Lower lobe of right lung (tissue), 2 donors: ENCODE measurements at places on chromosomes 6 and 20. TPM values are rescaled to one million over a fixed set of nuclear protein-coding genes. Genes with fewer than 3 reads are reported as not detected.

GRCh38 chr20:54692168-54692887 is 216.9 kb downstream of the DOK5 start:
- no peaks in the 10 kb centered on the region for H3K36me3 ChIP-seq
- H3K27me3 ChIP-seq: no peaks in the 10 kb centered on the region
- no peak overlapping the region for H3K4me3 ChIP-seq
- H3K4me1 ChIP-seq: no peaks in the 10 kb centered on the region

DNA sequence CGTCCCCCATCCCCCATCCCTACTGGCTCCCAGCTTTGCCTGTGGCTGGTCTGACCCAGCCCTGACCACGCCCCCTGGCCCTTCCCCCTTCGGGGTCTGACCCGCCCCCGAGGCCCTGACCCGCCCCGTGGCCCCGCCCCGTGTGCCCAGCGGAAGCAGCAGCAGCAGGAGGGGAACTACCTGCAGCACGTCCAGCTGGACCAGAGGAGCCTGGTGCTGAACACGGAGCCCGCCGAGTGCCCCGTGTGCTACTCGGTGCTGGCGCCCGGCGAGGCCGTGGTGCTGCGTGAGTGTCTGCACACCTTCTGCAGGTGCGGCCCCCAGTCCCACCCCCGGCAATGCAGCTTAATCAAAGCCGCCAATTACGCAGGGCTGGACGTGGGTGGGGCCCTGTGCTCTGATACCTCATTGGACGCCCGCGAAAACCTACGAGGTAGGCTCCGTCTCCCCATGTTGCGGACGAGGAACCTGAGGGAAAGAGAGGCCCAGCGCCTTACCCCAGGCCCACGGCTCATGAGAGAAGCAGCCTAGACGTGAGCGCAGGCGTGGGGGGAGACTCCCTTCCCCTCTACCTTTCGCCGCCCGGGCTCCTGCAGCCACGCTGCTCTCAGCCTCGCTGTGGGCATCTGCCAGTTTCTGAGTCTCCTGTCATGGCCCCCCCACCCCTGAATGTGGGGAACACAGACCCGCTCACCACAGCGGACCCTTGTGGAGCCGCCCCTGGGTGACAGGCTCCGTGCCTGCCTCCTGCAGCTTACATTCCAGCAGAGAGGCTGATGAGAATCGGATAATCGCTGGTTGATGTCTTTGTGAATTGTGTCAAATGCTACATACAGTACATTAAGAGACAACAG is 12.8 kb downstream of the RBCK1 start:
- H3K36me3 ChIP-seq: peaks cover 87% of the 10 kb centered on the region
- no peaks in the 10 kb centered on the region for H3K27me3 ChIP-seq
- no peak for DNase-seq
- H3K4me1 ChIP-seq: peaks cover 7% of the 10 kb centered on the region
- H3K4me3 ChIP-seq: no peak overlapping the region

DNA sequence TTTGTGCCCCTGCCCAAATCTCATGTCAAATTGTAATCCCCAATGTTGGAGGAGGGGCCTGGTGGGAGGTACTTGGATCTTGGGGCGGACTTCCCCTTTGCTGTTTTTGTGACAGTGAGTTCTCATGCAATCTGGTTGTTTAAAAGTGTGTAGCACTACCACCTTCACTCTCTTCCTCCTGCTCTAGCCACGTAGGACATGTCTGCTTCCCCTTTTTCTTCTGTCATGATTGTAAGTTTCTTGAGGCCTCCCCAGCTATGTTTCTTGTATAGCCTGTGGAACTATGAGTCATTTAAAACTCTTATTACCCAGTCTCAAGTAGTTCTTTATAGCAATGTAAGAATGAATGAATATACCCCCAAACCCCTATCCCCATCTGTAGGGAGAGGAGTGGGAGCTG is 1013.7 kb upstream of the MAP3K7 start:
- no peak overlapping the region for H3K4me3 ChIP-seq
- no peaks in the 10 kb centered on the region for H3K27me3 ChIP-seq
- H3K4me1 ChIP-seq: no peaks in the 10 kb centered on the region
- DNase-seq: no peak
- H3K36me3 ChIP-seq: no peaks in the 10 kb centered on the region

HLA-DRA gene
- 2,056 TPM for total RNA-seq

ABHD16B gene
- total RNA-seq: not detected

- H3K27ac ChIP-seq: no peak overlapping the region
- DNase-seq: no peak
- no peak overlapping the region for H3K4me3 ChIP-seq
These were observed 227.6 kb downstream of the ALDH8A1 start for GRCh38 chr6:134722200-134722870.

DNA sequence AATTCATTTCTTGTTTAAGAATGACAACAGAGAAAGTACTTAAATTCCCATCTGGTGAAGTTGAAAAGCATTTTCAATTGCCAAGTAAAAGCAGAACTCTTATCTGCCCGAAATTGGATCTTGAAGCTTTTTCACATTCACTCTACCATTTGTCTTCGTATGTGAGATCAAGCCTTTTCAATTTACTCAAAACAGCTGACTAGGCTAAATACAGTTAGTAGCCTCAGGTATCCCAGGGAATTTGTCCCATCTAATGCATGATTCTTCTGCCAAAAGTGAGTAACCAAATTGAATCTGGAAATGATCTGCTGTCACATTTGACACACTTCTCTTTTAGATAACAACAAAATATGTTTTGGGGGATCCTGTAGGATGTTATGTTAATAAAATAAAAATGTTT is 596.8 kb upstream of the HS3ST5 start:
- no peak overlapping the region for H3K4me3 ChIP-seq
- no peaks in the 10 kb centered on the region for H3K27me3 ChIP-seq
- no peak for DNase-seq
- no peaks in the 10 kb centered on the region for H3K4me1 ChIP-seq

SLC17A2 gene
- total RNA-seq: not detected

ZSCAN23 gene
- 1.7 TPM for total RNA-seq

GRCh38 chr6:136403110-136403980 is 113.7 kb upstream of the BCLAF1 start:
- no peak overlapping the region for H3K4me3 ChIP-seq
- no peaks in the 10 kb centered on the region for H3K36me3 ChIP-seq
- peaks cover 2% of the 10 kb centered on the region for H3K4me1 ChIP-seq

FOXP4 gene
- 30.0 TPM for total RNA-seq

JPH2 gene
- total RNA-seq: 4.6 TPM

DNA sequence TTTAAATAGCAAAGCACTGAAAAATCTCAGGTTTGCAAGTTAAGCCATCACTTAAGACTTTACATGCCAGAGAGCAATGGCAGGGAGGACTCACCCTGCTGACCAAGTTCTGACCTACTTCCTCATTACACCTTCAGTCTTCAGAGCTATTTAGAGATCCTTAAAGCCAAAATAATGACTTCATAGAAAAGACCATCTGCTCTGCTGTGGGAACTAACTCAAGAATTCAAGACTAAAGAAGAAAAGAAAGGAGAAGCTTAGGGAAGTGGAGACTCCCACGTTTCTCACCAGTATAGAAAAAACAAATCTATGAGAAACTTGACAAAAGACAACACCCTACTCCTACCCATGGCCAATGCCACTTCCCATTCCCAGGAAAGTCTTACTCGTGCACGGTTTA is 28.6 kb downstream of the XPO5 start:
- no peaks in the 10 kb centered on the region for H3K4me1 ChIP-seq
- no peak overlapping the region for H3K27ac ChIP-seq
- peaks cover 100% of the 10 kb centered on the region for H3K36me3 ChIP-seq
- DNase-seq: no peak

LY6G6F gene
- total RNA-seq: 0.97 TPM

- H3K27ac ChIP-seq: no peak overlapping the region
- H3K27me3 ChIP-seq: no peaks in the 10 kb centered on the region
- H3K4me3 ChIP-seq: no peak overlapping the region
- no peak for DNase-seq
- no peaks in the 10 kb centered on the region for H3K4me1 ChIP-seq
These were observed 285.2 kb downstream of the FOXC1 start for GRCh38 chr6:1894954-1895353.

EPPIN gene
- total RNA-seq: 0.38 TPM

WFDC5 gene
- 1.6 TPM for total RNA-seq

DNA sequence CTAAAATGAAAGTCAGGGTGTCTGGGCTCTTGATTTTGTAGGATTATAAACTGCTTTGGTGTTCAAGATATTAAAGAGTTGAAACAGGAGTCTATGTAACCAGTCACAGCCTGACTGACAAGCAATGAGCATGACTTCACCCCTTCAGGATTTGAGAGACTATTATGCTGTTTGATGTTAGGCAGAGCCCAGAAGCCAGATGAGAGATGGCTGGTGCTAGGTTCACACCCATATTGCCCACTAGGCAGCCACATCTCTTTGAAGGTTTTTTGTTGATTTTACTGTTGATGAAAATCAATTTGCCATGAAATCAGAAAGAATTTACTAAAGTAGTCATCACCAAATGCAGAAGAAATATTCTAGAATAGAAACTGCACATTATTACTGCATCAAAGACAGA is 243.6 kb downstream of the KHDRBS2 start:
- H3K36me3 ChIP-seq: no peaks in the 10 kb centered on the region
- H3K4me1 ChIP-seq: no peaks in the 10 kb centered on the region
- H3K27me3 ChIP-seq: no peaks in the 10 kb centered on the region
- no peak overlapping the region for H3K27ac ChIP-seq
- no peak for DNase-seq

- no peak overlapping the region for H3K4me3 ChIP-seq
- no peak for DNase-seq
- no peaks in the 10 kb centered on the region for H3K27me3 ChIP-seq
- H3K27ac ChIP-seq: no peak overlapping the region
- H3K4me1 ChIP-seq: no peaks in the 10 kb centered on the region
These were observed 13.4 kb downstream of the LGSN start for GRCh38 chr6:63306420-63306819.

GRCh38 chr6:140669321-140669720 is 1294.9 kb upstream of the CITED2 start:
- no peaks in the 10 kb centered on the region for H3K27me3 ChIP-seq
- H3K4me1 ChIP-seq: no peaks in the 10 kb centered on the region
- H3K36me3 ChIP-seq: no peaks in the 10 kb centered on the region
- no peak overlapping the region for H3K27ac ChIP-seq
- H3K4me3 ChIP-seq: no peak overlapping the region
- DNase-seq: no peak

GRCh38 chr6:53313784-53314400 is 34.9 kb downstream of the ELOVL5 start:
- no peak overlapping the region for H3K27ac ChIP-seq
- no peak for DNase-seq
- H3K4me1 ChIP-seq: peaks cover 14% of the 10 kb centered on the region
- no peaks in the 10 kb centered on the region for H3K36me3 ChIP-seq

GRCh38 chr6:37082390-37083130 is 77.1 kb downstream of the FGD2 start:
- no peaks in the 10 kb centered on the region for H3K27me3 ChIP-seq
- peaks cover 34% of the 10 kb centered on the region for H3K4me1 ChIP-seq
- no peak for DNase-seq
- H3K4me3 ChIP-seq: no peak overlapping the region
- no peaks in the 10 kb centered on the region for H3K36me3 ChIP-seq

GRCh38 chr6:1164600-1164999 is 147.3 kb upstream of the FOXQ1 start:
- peaks cover 5% of the 10 kb centered on the region for H3K27me3 ChIP-seq
- no peak overlapping the region for H3K4me3 ChIP-seq
- H3K27ac ChIP-seq: no peak overlapping the region
- H3K36me3 ChIP-seq: no peaks in the 10 kb centered on the region

DNA sequence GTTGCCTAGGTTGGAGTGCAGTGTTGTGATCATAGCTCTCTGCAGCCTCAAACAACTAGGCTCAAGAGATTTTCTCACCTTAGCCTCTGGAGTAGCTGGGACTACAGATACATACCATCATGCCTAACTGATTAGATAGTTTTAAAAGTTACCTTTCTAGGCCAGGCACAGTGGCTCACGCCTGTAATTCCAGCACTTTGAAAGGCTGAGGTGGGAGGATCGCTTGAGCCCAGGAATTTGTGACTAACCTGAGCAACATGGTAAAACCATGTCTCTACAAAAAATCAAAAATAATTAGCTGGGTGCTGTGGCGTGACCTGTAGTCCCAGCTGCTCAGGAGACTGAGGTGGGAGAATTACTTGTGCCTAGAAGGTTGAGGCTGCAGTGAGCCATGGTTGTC is 41.2 kb downstream of the SLC17A5 start:
- DNase-seq: no peak
- no peak overlapping the region for H3K4me3 ChIP-seq
- H3K36me3 ChIP-seq: peaks cover 79% of the 10 kb centered on the region

MUC21 gene
- total RNA-seq: 3.8 TPM

DNA sequence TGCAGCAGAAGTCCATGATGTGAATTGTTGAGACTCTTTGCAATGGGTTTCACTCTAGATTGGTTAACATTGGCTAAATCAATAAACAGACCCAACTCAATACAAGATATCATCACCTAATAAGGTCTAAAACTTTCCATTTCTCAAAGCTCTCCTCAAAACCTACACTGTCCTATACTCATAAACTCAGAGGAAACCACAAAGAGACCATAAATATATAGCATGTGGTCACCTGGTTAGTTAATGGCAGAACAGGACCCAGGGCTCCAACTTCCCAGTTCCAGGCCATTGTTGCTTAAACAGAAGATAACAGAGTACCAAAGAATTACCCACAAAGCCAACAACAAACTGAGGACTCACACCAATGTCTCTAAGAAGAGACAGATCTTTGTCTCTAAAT is 12.0 kb downstream of the RTN4IP1 start:
- H3K27ac ChIP-seq: no peak overlapping the region
- DNase-seq: no peak
- H3K36me3 ChIP-seq: peaks cover 18% of the 10 kb centered on the region
- H3K4me1 ChIP-seq: no peaks in the 10 kb centered on the region
- no peak overlapping the region for H3K4me3 ChIP-seq

PPP1R3G gene
- 0.41 TPM for total RNA-seq

TNF gene
- total RNA-seq: 4.5 TPM

VWA7 gene
- total RNA-seq: 4.2 TPM

NKX2-4 gene
- total RNA-seq: not detected

ZC2HC1B gene
- not detected for total RNA-seq

GRCh38 chr6:11271228-11272020 is 39.0 kb upstream of the NEDD9 start:
- no peak overlapping the region for H3K4me3 ChIP-seq
- peaks cover 54% of the 10 kb centered on the region for H3K4me1 ChIP-seq
- H3K27ac ChIP-seq: peak overlapping the region; percentile 19
- no peaks in the 10 kb centered on the region for H3K36me3 ChIP-seq
- no peak for DNase-seq

DNA sequence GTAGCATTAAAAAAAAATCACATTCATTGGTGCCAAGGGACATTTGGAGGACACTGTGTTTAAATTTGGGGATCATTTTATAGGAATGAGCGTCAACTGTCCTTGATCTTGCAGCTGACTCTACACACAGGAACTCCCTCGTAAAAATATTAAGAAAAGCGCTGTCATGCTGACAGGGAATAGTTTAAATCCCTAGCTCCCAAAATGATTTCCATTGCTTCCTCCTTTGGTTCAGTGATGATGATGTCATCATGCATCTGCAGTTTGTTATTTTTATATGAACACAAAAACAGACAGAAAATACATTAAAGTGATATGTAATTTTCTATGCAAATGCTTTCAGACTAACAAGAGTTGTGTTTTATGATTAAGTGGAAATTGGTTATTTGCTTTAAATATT is 275.6 kb downstream of the BTBD9 start:
- no peak overlapping the region for H3K4me3 ChIP-seq
- no peaks in the 10 kb centered on the region for H3K27me3 ChIP-seq
- H3K36me3 ChIP-seq: no peaks in the 10 kb centered on the region
- DNase-seq: no peak
